ENCODE measurements at places on chromosomes 3 and 15.
A peak's percentile ranks its signal among the peaks of the same experiment; 100 is the strongest.

DNA sequence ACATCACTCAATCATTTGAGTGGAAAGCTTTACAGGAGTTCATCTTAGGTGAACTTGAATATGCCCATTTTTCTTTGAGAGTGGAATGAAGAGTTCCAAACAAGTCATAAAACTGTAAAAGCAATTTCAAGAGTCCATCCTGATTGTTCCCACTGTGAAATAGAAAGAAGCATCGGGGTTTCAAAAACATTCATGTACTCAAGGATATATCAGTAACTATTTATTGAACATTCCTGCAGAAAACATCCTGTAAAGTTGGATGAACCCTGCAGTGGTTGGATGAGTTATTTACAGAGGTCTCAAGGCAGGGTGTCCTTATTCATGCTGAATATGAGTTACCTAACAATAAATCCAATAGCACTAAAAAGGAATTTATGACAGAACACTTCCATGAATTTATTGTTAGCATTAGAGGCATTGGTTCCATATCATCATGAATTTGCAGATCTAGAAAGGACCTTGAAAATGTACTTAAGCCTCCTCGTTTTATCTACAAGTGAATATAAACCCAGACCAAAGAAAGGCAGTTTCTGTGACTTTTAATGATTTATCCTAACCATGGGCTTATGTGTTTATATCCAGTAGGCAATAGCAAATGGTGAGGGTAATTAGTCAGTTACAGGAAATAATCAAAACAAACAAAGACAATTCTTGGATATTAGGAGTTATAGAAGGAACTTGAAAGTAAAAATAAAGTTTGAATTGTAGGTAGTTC lies 361.9 kb upstream of the KCNMB2 start:
- DNase-seq, result no peak

- DNase-seq, result no peak
Observed at GRCh38 chr15:44715142-44715796, 4.0 kb downstream of the B2M start.

DNA sequence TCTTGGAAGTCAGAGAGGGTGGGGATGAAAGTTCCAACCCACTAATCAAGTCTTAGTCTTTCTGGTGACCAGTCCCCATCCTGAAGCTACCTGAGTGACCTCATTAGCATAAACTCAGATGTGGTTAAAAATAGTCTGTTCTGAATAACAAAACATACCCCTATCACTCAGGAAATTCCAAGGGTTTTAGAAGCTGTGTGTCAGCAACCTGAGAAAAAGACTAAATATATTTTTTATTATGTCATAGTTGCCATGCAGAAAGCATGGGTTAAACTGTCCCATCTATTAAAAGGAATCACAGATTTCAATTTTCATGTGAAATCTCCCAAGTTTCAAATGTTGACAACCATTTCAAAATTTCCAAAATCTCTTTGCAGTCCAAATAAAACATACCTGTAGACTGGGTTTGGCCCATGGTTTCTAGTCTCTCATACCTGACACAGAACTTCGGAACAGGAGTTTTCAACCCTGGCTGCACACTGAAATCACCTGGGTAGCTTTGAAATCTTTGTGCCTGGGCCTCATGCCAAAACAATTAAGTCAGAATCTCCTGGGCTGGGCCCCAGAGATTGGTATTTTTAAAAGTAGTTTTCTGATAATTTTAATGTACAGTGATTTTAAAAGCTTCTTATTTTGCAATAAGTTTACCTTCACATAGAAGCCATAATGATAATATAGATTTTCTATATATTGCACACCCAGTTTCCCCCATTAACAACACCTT lies 476.3 kb downstream of the RBMS3 start:
- no peak for DNase-seq

DNA sequence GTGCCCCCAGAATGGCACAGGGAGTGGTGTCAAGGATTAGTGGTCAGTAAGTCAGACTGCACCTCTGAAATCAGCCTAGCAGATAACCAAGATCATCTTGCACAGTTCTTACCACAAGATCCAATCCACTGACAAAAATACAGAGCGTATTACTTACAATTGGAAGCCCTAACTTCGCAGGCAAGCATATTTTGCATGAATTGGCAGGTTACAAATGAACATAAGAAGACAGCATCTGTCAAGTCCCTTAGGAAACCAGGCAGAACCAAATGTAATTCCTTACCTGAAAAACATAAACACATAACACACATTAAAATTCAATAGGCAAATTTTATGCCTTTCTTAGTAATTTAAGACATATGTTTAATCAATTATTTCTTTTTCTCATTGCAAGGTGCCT lies 293.4 kb downstream of the MAGI1 start:
- DNase-seq, result no peak

DNA sequence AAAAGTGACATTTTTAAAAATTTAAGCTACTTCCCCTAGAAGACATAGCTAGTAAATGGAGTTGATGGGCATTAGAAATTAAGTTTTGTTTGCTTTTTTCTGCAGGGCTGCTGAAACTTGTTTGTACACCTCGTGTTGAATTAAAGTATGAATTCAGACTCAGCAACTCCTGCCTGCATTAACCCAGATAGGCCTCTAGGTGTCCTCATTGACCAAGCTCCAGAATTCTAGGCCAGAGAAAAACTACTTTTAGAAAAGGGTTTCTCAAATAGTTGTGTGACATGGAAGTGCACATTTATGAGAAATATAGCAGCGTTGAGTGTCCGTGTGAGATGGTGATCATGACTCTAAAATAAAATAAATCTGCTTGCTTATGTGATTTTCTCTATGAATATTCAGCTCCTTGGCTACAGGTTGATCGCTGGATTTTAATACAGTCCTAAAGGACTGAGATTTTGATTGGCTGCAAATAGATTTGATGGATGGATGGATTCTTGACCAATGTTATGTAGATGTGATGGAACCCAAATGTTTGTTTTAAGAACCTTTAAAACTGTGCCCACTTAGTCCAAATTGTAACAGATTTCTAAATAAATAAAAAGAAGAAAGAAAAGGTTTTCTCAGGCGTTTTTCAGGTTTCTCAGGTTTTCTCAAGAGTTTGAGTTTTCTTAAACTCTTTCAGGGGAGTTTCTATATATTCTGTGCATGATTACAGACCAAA lies 39.4 kb upstream of the LMOD3 start:
- DNase-seq, result peak; percentile 6

DNA sequence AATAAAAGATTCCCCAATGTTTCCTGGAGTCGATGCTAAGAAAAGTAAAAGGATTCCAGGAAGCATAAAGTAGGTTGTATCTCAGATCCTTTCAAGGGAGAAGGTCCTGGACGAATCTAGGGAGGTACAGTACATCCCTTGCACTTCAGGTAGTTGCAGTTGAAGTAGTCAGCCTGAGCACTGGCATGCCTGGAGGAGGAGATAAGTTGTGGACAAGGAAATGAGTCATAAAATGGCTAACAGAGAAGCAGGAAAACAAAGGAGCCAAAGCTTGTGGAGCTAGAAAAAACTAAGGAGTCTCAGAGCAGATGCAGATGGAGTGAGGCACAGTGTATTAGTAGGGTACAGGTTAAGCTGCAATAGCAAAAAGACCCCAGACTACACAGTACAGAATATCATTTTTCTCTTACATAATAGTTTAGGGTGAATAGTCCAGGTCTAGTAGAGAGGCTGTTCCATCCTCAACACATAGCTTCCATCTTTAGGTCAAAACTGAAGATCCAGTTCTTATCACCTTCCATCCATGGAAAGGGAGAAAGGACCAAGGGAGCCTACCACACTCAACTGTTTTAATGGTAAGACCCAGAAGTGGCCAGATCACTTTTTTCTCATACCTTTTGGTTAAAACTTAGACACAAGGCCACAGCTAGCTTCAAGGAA lies 41.3 kb downstream of the COL6A5 start:
- DNase-seq, result no peak

- no peak for DNase-seq
Observed at GRCh38 chr15:68366314-68366713, 65.6 kb downstream of the ITGA11 start.

DNA sequence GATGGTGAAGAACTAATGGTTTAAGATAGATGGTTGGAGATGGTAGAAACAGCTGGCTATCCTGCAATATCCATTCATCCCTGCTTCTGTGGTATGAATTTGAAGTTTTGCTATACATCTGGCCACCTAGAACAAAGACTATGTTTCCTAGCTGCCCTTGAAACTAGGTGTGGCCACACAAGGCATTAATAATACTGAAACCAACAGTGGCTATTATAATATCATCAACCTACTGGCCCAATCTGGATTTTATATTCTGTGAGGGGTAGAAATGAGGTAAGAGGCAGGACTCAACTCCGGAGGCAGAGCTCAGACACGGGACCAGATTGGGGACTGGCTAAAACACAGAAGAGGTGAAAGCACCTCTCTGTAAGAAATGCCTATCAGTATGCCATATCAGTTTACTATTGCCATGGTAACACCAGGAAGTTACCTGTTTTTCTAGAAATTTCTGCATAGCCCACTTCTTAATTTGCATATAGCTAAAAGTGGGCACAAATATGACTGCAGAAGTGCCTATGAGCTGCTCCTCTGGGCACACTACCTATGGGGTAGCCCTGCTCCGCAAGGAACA lies 8.4 kb downstream of the IFT80 start:
- no peak for DNase-seq

GRCh38 chr15:80456517-80457492 lies 52.6 kb downstream of the ARNT2 start:
- no peak for DNase-seq

- no peak for DNase-seq
Observed at GRCh38 chr15:33782966-33783365, 185.3 kb upstream of the CHRM5 start.

GRCh38 chr3:185058796-185059195 lies 94.1 kb downstream of the C3orf70 start:
- no peak for DNase-seq

GRCh38 chr3:57164657-57165573 lies at the start of gene IL17RD:
TSS of gene IL17RD (minus strand) at chr3:57165353. CDS start at chr3:57165286, 67 bp downstream.
- DNase-seq, result peak; percentile 6

GRCh38 chr15:44909423-44909822 lies 47.1 kb upstream of the TERB2 start:
- DNase-seq, result no peak

DNA sequence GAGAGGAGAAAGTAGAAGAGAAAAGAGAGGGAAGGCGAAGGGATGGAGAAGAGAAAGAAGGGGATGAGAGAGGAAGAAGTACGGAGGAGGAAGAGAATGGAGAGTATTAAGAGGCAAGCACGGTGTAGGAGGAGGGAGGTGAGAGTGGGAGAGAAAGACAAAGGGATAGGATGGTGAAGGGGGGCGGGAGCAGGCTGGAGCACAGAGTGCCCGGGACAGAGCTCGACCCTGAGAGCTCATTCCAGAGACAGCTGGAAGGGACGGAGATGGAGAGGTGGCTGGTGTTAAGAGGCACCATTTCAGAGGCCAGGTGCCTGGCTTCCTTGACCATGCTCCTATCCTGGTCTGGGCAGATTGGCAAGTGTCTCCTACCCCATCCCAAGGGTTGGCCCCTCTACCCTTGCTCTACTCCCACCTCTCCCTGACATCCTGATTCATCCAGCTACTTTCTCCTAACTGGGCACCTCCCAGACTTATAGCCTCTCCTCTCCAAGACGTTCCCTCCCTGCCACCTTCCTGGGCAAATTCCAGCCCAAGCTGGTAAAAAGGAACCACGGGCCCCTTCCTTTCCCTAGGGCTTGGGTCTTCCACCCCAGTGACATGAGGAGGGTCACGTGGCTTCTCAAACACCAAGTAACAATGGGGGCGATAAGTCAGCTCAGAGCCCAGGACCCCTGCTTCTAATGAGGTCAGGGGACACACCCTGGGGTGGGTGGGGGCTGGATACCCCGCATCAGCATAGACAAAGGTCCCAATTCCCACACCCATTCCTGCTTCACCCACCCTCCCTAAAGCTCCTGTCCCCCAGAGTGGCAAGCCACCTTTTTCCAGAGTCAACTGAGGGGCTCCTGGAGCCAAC lies 1.1 kb downstream of the CLCN2 start:
- DNase-seq, result no peak

DNA sequence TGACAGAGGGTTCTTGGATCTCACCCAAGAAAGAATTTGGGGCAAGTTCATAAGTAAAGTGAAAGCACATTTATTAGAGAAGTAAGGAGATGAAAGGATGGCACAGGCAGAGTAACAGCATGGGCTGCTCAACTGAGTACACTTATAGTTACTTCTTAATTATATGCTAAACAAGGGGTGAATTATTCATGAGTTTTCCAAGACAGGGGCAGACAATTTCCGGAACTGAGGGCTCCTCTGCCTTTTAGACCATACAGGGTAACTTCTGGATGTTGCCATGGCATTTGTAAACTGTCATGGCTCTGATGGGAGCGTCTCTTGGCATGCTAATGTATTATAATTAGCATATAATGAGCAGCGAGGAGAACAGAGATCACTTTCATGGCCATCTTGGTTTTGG lies 221.2 kb upstream of the STT3B start:
- no peak for DNase-seq

GRCh38 chr15:70486451-70487386 lies 276.6 kb downstream of the UACA start:
- peak; percentile 76 for DNase-seq

DNA sequence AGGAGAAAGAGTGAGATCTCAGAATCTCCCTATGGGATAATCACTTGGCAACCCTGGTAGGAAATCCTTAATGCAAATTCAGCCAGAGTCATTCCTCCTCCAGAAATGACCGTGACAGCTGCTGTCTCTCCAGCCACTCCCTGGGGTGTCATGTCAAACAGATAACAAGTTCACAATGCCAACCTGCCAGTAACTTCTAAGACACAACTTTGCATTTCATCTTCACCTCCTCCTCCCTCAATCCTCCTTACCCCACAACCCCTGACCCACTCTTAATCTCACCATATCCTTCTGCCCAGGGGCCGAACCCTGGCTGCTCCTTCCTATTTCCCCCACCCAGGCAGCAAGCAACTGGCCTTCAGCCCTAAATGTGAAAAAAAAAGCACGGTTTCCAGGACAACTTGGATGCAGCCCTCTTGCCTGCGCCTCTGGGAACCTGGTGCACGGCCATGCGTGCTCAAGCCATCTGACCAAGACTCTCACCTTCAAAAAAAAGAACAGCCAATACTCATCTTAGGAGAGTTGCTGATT lies 166.0 kb downstream of the NTRK3 start:
- no peak for DNase-seq

DNA sequence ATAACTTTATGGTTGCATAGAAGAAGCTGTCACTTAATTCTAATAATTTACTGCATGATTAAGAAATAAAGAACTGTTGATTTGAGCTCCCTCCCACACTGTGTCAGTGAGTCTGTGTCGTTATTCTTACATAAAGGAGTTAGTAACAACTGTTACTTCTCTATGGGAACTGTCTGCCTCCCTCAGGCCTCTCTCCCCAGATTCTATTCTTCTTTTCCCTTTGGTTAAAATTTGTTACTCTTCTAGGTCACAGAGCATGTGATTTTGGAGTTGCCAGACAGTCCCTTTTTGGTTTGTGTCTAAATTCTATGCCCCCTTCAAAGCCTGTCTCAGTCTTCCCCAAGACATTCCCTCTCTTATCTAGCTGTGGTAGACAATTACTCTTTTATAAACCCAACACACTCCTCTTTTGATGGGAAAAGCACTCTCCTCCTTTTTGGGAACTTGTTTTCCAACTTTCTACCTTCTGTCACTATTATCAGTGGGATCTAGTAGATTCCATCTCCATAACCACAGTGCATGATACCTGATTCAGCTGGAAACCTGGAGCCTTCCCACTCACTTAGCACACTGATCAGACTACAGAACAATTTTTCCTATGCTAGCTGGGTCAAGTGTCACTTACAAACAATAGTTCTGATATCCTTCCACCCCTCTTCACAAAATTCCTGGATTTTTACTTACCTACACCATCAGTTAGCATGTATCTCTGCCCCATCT lies 422.1 kb upstream of the TGFBR2 start:
- no peak for DNase-seq

GRCh38 chr3:10961921-10962320 lies 30.6 kb upstream of the SLC6A1 start:
- no peak for DNase-seq

Measured in CD8-positive, alpha-beta memory T cell (primary cell).